Subcutaneous adipose tissue (tissue), 4 donors: ENCODE measurements at places on chromosomes 2 and 18. TPM values are rescaled to one million over a fixed set of nuclear protein-coding genes. Genes with fewer than 3 reads are reported as not detected.

The ZNF521 gene
- 44.3 TPM for total RNA-seq

The MEP1B gene
- not detected for total RNA-seq

The GCA gene
- 42.0 TPM for total RNA-seq

The CKAP2L gene
- total RNA-seq, result 0.19 TPM

The IL1RL2 gene
- not detected for total RNA-seq

The ONECUT2 gene
- total RNA-seq, result not detected

The ABCB6 gene
- total RNA-seq, result 30.9 TPM

The FMNL2 gene
- 50.5 TPM for total RNA-seq

The RND3 gene
- 115 TPM for total RNA-seq

The TSPYL6 gene
- total RNA-seq, result 0.22 TPM
